Progenitor cell of endocrine pancreas (in vitro differentiated cells): ENCODE measurements at places on chromosomes 13 and 19.

- no peak for DNase-seq
Observed at GRCh38 chr13:107590556-107590955, 624.8 kb downstream of the LIG4 start.

- DNase-seq = no peak
Observed at GRCh38 chr19:46992699-46993535, 26.7 kb upstream of the NPAS1 start.

GRCh38 chr13:36715841-36716240 is 42.0 kb downstream of the SERTM1 start:
- no peak for DNase-seq

- no peak for DNase-seq
Observed at GRCh38 chr13:27919659-27919933, 204 bp upstream of the PDX1 start.

- DNase-seq = no peak
Observed at GRCh38 chr19:17614476-17614875, 59.0 kb downstream of the COLGALT1 start.

GRCh38 chr19:28019371-28019770 is 1193.6 kb downstream of the UQCRFS1 start:
- no peak for DNase-seq

- no peak for DNase-seq
Observed at GRCh38 chr13:110393761-110394160, 86.7 kb downstream of the COL4A2 start.

- no peak for DNase-seq
Observed at GRCh38 chr19:944171-944567, 18.3 kb downstream of the ARID3A start.

- DNase-seq = no peak
Observed at GRCh38 chr13:44951184-44951583, 38.1 kb downstream of the NUFIP1 start.

DNA sequence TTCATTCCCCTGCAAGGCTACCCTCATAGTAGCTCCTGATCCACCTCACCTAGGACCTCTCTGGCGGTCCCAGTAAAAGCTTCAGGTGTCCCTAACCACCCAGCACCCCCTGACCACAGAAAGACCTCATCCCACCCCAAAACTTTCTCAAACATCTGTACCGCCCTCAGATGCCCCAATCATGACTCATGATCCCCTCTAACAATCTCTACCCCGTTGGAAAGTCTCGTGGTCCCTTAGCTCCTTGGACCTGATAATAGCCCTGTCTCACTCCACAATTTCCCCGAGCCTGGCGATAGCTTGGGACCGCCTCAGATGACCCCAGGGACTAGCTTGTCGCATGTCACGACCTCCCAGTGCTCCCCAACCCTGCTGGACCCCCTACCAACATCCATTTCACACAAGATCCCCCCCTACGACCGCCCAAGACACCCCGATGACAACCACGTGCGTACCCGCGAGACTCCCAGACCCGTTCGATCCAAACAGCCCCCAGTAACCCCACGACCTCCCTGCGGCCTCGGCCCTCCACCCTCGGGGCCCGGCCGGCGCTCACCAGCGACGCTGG is 450 bp downstream of the NDUFA11 start:
- DNase-seq = no peak

- DNase-seq = no peak
Observed at GRCh38 chr19:2636141-2636896, 66.2 kb downstream of the GNG7 start.

DNA sequence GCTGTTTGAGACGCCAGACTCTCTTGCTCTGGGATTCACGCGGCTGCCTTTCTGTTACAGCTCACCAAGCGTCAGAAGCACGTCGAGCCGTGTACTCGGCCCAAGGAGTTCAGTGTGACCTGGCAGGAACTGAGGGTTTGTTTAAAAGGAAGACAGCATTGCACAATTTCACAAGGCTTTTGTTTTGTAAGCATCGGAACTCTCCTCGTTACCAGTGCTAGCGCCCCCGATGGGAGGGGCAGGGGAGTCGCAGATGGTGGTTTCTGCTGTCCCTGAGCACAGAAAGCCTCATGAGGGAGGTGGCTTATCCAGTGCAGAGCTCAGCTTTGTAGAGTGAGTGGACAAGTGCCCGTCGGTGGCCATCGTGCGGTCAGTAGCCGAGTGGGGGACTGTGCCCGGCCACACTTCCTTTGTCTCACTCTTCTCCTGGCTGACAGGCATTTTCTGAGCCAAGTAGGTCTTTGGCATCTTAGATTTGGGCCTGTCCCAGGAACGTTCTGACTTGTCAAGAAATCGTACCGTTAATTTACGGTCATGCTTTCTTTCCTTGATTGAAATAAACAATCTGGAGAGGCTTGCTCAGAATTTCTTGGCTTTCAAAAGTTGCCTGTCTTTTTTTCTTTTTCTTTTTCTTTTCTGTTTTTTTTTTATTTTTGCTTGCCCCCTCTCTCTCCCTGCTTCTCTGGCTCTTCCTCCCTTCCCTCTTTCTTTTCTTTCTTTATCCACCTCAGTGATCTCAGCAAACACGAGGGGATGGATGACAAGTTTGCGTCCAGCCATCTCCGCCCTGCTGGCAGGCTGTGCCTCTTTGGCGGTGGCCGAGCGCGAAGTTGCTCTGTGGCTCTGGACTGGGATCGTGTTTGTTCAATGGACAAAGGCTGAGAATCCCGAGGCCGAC is 7.7 kb downstream of the KDM4B start:
- DNase-seq = no peak

DNA sequence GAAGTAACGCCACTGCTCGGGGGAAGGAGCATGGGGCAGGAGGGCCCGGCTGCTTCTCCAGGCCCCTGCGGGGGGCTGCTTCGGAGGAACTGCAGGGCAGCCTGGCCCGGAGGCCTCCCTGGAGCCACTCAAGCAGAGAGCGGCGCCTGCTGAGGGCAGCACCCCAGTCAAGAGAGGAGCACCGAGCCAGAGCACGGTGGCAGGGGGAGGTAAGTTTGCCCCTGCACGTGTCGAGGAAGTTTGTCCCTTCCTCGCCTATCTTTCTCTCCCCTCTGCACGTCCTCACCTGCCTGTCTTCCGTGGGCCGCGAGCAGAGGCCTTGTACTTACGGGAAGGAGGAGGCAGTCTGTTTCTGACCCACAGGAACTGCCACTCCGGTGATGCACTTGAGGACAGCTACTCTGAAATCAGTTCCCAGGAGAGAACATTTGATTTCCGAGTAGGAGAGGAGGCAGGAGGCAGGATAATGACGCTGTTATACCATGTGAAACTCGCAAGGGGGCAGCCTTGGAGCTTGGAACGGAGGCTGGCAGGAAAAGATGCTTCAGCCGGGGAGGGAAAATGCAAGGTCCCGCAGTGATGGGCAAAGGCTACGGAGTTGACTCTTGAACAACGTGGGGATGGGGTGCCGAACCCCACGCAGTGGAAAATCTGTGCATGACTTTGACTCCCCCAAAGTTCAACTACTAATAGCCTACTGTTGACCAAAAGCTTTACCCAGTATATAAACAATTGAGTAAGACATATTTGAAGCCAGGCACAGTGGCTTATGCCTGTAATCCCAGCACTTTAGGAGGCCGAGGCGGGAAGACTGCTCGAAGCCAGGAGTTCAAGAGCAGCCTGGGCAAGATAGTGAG is 5.0 kb downstream of the FFAR1 start:
- peak; percentile 65 for DNase-seq

- no peak for DNase-seq
Observed at GRCh38 chr13:99165753-99166587, 34.7 kb upstream of the UBAC2 start.

DNA sequence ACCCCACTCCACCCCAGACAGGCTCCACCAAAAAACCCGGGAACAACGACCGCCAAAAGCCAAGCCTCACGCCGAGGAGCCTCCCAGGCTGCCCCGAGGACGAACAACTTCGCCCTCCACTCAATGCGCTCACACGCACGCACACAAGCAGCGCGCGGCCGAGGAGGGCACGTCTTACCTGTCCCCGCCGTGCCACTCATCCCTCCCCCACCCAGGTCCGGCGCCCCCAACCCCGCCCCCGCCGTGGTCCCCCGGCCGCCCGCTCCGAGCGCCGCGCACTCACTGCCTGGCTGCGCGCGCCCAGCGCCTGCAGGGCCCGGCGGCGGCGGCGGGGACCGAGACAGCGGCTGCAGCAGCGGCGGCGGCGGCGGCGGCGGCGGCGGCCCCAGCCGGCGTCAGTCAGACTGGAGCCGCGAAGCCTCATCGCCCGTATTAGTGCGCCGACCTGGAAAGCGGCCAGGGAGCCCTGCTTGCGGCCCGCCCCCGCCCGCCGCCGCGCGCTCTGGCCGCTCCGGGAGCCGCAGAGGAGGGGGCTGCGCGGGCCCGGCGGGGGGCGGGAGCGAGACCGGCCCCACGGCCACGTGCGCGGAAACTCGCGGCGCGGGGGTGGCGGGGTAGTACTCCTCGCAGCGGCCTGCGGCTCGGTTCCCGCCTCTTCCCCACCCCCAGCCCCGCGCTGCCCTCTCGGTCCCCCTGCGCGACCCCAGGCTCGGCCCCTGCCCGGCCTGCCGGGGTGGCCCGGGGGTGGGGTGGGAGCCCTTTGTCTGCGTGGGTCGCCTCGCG is at the start of gene SMAD9:
Gene SMAD9, minus strand, starts transcription at position 406 of the 783 bp plus-strand sequence. CDS start 40,549 bp downstream, outside the sequence.
- peak; percentile 53 for DNase-seq

GRCh38 chr19:58573658-58574164 is 576 bp upstream of the MZF1 start:
- DNase-seq = no peak

DNA sequence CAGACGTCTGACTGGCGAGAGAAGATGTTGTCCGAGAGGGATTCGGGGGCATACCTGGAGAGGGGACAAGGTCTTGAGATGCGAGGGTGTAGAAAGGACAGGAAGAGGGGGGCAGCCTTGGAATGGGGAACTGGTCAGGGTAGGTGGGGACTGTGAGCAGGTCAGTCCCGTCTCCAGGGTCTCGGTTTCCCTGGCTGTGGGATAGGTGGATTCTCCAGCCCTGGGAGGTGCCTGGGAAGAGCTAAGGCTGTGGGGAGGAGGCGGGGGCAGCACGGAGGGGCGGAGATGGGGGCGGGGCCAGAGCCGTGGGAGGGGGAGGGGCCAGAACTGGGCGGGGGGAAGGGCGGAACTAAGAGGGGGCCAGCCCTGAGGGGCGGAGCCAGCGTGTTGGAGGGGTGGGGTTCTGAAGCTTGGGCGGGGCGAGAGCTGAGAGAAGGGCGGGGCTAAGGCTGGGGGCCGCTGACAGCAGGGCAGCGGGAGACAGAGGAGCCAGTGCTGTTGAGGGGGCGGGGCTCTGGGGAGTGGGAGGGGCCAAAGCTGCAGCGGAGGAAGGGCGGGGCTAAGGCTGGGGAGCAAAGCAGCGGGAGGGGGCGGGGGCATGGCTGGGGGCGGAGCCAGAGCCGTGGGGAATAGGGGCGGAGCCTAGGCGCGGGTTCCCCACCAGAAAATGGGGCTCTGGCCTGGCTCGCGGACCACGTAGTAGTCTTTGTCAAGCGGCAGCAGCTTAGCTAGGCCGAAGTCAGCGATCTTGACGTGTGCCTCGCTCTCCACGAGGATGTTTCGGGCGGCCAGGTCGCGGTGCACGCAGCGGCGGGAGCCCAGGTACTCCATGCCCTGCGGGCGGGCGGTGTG is 9.5 kb upstream of the INSL3 start:
- peak; percentile 52 for DNase-seq

DNA sequence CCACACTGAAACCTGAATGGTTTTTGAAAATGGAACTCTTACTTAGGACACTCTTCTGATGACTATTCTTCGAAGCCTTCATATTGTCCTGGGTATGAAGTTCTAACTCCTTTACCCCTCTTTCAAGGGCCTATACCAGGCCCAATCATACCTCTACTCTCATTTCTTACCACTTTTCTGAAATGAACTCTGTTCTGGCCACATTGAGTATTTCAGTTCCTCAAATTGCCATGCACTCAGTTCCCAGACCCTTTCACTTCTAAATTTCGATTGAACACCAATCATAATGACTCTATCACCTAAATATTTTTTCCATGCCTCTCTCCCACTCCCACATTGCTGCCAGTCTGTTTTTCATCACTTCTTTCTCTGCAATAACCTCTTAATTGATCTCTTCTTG is 53.7 kb downstream of the LACC1 start:
- DNase-seq = no peak

DNA sequence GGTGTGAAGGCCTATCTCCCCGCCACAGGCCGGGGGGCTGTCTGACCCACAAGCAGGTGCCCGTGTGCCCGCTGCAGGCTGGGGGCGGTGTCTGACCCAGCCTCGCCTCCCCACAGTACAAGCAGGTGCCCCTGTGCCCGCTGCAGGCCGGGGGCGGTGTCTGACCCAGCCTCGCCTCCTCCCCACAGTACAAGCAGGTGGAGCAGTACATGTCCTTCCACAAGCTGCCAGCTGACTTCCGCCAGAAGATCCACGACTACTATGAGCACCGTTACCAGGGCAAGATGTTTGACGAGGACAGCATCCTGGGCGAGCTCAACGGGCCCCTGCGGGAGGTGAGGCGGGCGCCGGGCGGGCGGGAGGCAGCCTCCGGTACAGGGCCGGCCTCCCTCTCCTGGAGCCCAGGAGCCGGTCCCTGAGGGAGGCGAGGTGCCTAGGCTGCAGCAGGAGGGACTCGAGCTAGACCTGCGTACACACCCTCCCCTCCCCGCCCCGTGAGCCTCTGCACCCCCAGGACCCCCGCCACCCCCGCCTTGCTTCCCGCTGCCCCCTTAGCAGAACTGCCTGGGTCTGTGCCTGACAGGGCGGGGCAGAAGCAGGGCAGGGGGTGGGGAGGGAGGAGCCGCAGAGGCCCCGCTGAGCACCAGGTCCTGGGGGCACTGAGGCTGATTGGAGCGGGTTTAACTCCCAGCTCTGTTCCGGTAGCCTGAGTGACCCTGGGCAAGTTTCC is 20.6 kb downstream of the HCN2 start:
- no peak for DNase-seq

- no peak for DNase-seq
Observed at GRCh38 chr19:2039089-2039958, 11.7 kb downstream of the MKNK2 start.

DNA sequence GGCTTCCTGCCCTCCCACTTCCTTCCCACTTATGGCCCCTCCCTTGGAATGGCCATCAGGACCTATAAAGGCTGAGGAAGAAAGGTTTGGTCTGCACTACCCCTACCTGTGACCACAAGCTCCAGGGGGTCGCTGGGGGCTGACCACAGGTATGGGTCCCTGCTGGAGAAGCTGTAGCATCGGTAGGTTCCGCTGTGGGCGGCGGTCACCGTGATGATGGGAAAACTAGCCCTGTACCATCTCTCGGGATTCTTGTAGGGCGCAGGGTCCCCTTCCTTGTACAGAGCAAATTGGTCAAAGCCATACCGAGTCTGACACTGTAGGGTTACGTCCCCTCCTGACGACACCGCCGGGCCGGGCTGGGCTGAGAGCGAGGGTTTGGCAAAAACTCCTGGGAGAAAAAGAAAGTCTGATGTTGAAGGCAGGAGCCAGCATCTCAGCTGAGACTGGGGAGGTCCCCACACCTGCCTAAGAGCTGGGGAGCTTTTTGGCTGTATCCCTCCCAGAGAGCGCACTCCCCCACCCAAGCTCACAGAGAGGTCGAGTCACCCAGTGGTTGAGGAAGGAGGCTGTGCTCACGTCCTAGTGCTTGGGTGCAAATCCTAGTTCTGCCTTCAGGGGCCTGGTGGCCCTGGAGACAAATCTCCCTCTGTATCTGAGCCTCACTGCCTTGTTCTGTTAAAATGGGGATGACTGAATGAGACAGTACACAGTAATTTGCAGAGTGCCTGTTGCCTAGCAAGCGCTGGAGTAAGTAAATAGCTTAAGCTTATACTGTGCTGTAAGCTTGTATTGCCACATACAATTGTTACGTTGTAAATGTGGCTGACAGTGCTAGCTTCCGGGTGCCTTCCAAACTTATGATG is 10.4 kb downstream of the GP6 start:
- DNase-seq = no peak

- no peak for DNase-seq
Observed at GRCh38 chr13:55554741-55555140, 1586.0 kb upstream of the PRR20A start.
